ENCODE measurements at places on chromosomes 5 and 9.

DNA sequence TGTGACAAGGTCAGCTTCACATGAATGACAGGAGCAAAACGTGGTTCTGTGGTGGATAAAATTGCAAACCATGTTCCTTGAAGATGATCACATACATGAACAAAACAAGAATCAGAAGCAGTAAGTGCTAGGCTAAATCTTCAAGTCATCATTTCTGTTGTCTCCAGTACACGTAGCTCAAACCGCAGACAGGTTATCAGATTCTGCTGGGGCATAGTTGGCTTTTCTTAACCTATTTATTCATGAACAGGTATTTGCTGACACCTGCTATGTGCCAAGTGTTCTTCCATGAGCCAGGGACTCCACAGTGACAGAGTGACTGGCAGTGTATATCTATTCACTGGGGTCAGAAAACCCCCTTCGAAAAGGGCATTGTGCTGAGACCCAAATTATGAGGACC, 20.8 kb downstream of the MFAP3 start:
- DNase-seq: no peak

- DNase-seq: no peak
Observed at GRCh38 chr5:36772276-36773140, 104.1 kb upstream of the NIPBL start.

- DNase-seq: no peak
Observed at GRCh38 chr5:155076379-155076778, 62.8 kb downstream of the KIF4B start.

- DNase-seq: peak; percentile 87
Observed at GRCh38 chr5:67268231-67269021, 71.8 kb upstream of the CD180 start.

DNA sequence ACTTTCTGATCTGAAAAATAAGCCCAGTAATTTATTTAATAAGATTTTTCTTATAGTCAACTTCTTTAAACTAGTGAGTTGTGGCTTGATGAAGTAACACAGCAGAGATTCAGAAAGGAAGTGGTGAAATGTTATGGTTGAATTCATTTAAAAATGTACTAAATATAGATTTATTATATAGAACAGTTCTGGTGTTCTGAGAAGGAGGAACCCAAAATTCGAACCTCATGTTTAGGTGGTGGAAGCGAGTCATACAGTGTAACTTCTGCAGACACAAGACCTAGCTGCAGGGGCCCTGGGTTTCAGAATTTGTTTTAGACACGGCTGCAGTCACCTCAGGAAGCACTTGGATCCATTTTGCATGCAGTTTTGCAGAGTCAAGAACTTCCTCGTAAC, 188.2 kb downstream of the TRIO start:
- DNase-seq: no peak

DNA sequence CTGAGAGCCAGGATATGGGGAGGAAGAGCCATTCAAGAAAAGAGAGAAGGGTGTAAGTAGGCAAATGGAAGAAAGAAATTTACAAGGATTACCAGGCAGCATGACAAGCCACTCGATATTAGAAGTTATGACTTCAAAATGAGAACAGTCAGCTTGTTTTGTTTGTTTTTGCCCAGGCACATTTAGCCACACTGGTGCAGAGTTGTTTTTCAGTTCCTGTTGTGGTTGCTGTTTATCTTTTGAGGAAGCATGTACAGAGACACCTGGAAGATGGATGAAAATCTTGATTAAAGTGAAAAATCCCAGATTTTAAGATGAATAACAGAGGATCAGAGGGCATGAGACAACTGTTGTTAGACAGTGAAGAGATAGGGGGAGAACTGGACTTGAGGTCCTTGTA, 199.1 kb downstream of the MTRR start:
- DNase-seq: no peak

DNA sequence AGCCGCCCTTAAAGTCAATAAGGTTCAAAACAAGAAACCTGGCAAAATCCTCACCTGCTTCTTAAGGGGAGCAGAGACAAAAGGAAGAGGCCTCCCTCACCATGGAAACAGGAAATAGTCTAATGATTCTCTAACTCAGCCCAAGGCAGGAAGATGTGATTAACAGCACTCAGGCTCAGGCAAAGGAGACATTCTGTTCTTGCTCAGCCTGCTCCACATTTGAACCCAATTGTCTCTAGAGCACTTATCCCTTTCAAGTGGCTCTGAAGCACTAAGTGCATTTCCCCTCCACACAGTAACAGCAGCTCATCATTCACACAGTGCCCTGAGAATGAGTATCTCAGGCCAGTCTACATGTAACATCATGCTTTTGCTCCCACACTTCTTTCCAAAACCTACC, 72.3 kb downstream of the NIPSNAP3B start:
- no peak for DNase-seq

- DNase-seq: no peak
Observed at GRCh38 chr5:99438619-99439018, 509.8 kb upstream of the CHD1 start.

All from foreskin melanocyte (primary cell).